ENCODE measurements at places on chromosomes 16 and 17.

DNA sequence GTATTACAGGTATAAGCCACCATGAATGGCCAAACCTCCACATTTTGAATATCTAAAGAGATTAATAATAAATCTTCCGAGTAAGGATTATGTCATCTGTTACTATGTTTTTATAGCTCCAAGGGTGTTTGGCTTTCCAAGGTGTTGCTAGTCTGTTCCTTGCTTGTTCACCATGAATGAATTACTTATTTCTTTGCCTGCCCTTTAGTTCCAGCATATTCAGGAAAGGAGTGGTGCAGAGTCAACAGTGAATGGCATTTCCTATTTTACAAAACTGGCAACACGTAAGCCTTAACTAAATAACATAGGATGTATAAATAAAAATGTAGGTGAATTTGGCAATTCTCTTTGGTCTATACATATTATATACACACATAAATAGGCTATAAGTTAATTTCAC lies 70.3 kb downstream of the MYO1D start:
- DNase-seq: no peak

GRCh38 chr16:17235147-17235815 lies 235.5 kb downstream of the XYLT1 start:
- no peak for DNase-seq

GRCh38 chr17:36942019-36942599 lies 4.8 kb downstream of the LHX1 start:
- DNase-seq: no peak

DNA sequence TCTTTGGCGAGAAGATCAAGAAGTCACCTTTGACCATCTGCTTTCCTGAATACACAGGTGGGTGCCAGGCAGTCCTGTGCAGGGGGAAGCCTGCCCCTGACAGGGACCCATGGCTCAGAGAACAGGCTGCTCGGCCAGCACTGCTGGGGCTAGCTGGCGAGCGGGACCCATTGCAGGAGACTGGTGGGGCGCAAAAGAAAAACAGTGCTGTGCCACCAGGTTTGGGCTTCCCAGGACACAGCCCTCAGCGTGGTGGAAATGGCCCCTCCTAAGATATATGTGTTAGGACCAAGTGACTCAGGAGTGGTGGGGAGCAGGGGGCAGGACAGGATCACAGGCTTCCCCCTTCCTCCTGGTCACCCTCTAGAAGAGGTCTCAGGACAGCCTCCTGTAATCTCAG lies 73.9 kb downstream of the AMFR start:
- DNase-seq: no peak

GRCh38 chr17:45265821-45266220 lies 3.9 kb upstream of the SPATA32 start:
- DNase-seq: no peak

DNA sequence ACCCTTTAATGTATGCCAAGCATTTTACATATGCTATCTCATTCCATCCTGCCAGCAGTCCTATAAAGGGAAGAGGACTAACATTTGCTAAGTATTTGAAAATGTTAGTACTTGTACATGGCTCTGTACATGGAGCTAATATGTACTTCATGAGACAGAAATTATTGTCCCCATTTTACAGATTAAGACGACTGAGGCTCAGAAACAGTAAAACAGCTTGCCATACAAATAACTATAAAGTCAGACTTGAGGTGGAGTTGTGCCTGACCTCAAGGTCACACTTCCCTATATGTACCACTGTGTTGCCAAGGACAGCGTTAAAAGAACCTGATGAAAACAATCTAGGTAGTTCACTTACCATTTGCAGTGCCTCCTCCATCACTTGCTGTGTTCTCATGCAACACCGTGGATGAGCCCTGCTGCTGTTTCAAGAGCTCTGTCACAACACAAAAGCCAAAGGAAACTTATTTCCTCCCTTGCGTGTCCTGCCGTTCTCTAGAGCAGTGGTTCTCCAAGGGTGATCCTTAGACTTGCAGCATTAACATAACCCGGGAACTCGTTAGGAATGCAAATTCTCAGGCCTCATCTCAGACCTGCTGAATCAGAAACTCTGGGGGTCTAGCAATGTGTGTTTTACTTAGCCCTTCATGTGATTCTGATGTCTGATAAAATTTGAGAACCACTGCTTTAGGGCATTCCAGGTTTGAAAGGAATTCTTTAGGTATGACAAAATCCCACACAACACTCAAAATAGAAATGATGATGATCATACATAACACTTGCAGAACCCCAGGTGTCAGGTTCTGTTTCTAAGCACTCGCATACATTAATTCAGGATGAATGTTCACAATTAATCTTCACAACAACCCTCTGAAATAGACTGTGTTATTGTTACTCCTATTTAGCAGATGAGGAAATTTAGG lies 51.2 kb upstream of the MTMR4 start:
- DNase-seq: no peak

DNA sequence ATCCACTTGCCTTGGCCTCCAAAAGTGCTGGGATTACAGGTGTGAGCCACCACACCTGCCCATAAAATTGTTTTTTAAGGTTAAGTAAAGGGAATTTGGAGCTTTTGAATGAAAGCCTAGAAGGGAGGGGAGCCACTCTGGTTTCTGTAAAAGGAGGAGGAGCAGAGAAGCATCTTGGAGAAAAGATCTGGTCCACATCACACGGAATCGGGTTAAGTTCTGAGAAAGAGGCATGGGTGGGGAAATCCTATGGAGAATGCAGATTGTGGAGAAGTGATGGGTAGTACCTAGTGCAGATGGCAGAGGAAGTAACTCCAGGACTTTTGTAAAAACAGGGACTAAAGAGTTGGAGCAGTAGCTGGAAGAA lies 18.3 kb upstream of the CEP112 start:
- DNase-seq: no peak

GRCh38 chr17:45093444-45094110 lies 32.5 kb downstream of the NMT1 start:
- DNase-seq: no peak

DNA sequence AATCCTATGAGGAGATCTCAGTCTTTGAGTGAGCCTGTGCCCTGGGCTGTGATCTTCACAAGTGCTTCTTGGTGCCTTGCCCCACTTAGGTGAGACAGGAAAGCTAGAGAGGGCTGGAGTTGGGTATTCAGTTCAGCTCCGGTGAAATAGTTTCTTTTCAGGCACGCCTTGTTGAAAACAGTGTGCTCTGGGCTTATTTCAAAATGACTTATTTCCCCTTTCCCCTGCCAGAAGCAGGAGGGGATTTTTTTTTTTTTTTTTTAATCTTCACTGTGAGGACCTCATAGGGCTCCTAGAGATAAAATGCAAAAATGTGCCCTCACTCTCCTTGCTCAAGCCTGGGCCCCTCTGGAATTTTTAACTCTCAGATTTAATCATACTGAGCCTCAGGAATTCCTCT lies 27.2 kb downstream of the MOSMO start:
- no peak for DNase-seq
